NCI-H146 (cell line): ENCODE measurements at places on chromosomes 6 and 20.

GRCh38 chr6:37477191-37477590 lies 22.5 kb downstream of the CCDC167 start:
- no peak for DNase-seq

DNA sequence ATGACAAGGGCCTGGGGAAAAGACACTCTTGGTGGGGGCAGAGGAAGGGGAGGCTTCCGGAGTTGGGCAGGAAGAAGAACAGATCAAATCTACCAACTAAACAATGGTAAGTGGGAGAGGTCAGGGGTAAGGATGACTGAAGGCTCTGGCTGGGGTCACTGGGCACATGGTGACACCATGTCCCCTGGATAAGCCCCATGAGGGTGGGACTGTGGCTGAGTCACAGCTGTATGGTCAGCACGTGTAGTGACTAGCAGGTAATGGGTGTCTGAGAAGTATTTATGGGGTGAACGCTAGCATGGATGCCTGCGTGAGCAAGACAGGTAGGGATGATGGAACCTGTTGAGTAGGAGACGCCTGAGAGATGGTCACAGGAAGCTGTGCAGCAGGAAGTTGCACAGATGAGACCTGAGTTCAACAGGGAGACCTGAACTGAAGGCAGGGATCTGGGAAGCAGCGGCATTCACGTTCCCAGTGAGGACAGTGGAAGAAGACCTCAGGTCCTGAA lies 64.5 kb upstream of the SNX9 start:
- no peak for DNase-seq

- no peak for DNase-seq
These were observed 87.8 kb downstream of the SLC16A10 start for GRCh38 chr6:111175109-111175508.

DNA sequence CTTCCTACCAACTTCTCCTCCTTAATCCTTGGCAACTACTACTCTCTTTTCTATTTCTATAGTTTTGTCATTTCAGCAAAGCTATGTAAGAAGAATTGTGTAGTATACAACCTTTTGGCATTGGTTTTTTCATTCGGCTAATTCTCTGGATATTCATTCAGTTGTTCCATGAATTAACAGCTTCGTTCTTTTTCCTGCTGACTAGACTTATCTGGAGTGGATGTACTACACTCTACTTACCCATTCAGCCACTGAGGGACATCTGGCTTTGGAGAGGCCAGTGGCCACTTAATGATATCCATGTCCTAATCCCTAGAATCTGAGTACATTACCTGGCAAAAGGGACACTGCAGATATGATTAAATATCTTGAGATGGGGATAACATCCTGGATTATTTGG lies 623.9 kb downstream of the DOK5 start:
- no peak for DNase-seq

DNA sequence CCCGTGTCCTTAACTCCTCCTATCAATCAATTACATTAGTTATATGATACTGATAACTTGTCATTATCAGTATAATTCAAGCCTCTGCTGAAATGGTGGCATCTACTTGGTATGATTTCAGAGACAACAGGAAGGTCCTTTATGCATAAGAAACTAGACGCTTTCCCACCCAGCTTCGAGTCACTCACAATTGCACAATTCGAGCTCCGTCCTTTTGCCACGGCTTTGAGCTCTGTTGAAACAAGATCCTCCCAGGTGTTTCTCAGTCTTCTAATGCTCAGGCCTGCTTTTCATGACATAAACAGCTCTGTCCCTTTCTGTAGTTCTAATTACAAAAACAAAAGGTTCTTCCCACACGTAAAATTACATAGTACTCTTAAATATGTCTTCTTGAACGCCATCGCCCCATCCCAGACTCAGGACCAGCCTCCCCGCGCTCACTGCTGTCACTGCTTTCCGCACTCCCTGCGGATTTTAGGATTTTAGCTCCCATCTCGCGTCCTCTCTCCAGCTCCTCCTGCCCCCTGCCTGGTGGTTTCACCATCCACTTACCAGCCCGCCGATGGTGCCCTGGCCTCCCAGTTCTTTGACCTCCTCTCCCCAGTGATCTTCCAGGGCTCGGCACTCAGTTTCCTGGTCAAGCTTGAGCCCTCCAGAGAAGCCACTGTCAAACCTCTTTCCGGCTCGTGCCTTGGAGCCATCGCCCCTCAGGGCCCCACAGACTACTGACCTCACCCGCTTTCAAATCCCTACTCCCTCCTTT lies 23.2 kb upstream of the PNPLA1 start:
- DNase-seq = no peak

- DNase-seq = peak; percentile 65
These were observed 1.4 kb downstream of the AKIRIN2 start for GRCh38 chr6:87700397-87701343.

DNA sequence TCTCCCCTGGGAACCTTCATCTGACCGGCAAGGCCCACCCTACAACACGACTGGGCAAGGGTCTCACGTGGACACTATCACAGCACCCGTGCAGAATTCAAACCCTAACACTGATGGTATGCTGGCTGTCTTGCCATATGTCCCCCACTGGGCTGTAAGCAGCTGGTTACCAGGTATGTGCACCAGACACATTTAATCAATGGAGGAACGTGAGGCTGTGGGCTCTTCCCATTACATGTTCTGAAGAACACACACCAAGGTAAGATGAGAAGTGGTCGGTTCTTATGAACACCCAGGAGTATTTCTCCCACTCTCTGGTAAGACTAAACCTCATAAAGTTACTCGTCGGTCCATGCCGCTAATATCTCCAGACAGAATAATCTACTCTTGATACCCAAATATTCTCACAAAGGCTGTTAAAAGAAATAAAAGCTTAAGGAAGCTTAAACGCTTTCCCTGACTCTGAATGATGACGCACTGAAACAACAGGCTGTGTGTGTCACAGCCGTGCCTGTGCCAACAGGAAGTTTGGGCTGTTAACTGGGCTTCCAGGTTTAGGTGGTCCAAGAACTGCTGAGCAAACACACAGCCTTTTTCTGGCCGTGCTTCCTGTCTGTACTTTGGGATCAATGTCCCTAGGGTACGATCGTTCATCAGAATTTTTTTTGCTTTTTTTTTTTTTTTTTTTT lies 75.3 kb downstream of the SLC23A2 start:
- no peak for DNase-seq

DNA sequence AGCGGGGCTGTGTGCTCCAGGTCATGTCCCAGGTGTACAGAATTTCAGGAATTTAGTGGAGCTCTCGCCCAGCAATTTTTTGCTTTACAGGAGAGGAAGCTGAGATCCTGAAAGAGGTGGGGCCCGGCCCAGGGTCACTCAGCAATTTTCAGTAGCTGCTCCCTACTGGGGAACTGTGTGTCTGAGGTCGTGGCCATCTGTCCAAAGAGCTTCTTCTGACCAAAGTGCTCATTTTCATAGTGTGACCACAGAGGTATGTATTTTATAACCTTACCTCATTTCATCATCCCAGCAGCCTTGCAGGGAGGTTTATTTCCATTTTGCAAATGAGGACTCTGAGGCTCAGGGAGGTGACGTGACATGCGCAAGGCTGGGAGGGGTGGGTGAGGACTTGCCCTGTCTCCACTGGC lies 46.3 kb downstream of the FAM209B start:
- DNase-seq = no peak
